ENCODE measurements at places on chromosomes 6 and 20. TPM values are rescaled to one million over a fixed set of nuclear protein-coding genes. Genes with fewer than 3 reads are reported as not detected.

Gene SMIM13
- total RNA-seq: 19.5 TPM

Gene PMEPA1
- total RNA-seq: 408 TPM

Gene ESR1
- not detected for total RNA-seq

Gene HRH3
- not detected for total RNA-seq

Gene ELOVL2
- total RNA-seq: 9.1 TPM

Gene NFATC2
- 11.7 TPM for total RNA-seq

Gene RNF182
- 3.8 TPM for total RNA-seq

Gene NRM
- total RNA-seq: 30.4 TPM

Gene KIF25
- total RNA-seq: 0.07 TPM

Gene RBM24
- total RNA-seq: 13.1 TPM

Gene POFUT1
- 46.0 TPM for total RNA-seq

Gene HLA-DRB5
- total RNA-seq: not detected

Gene LST1
- not detected for total RNA-seq

Gene GPSM3
- 0.36 TPM for total RNA-seq
